ENCODE measurements at places on chromosomes 6 and 20.

GRCh38 chr6:85662251-85662650, 19.6 kb upstream of the SYNCRIP start:
- no peak for DNase-seq

- no peak for DNase-seq
Measured at GRCh38 chr20:19560881-19561480, 197.1 kb upstream of the RIN2 start.

- no peak for DNase-seq
Measured at GRCh38 chr6:116476002-116476678, 15.0 kb downstream of the CALHM6 start.

- no peak for DNase-seq
Measured at GRCh38 chr6:11244387-11245126, 12.1 kb upstream of the NEDD9 start.

DNA sequence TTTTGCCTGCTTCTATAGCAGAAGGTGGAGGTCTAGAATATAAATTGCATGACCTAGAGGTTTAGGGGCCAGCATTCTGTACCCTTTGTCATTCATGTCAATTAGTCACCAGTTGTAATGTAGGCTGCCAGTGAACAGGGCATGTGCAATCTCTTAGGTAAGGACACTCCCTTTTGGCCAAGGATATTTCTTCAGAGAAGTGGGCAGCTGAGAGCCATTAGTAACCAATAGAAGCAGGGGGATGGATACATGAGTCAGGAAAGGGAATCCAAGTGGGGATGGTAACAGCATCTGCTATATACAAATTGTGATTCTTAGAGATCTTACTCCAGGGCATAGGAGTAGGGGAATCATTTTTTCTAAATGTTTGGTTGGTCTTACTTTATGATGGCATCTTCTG, 494.2 kb upstream of the JAG1 start:
- DNase-seq: no peak

DNA sequence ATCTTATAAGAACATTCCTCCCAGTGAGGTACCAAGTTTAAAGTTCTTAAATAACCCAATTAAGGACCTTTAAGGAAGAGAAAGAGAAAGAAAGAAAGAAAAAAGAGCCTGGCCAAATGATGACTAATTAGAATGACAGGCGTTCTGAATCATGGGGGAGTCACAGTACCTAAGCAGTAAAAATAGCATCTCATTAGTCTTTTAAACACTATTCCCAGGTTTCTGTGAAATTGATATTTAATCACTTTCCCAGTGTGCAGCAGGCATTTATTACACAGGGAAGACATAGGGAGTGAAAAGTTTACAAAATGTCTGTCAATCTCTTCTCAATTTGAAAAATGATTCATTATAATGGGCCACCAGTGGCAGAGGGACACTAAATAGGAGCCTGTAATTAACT, 251.4 kb upstream of the MANEA start:
- no peak for DNase-seq

All from stimulated activated CD4-positive, alpha-beta T cell treated with anti-CD3 and anti-CD28 coated beads, Interleukin-2, amount 100 ng/mL, for 4 hours (primary cell).